ENCODE measurements at places on chromosomes 16 and 17.

GRCh38 chr16:84845496-84846002 lies 25.8 kb downstream of the CRISPLD2 start:
- no peak for DNase-seq

- DNase-seq, result peak; percentile 48
Observed at GRCh38 chr16:68700120-68700519, 37.0 kb upstream of the CDH1 start.

- peak; percentile 11 for DNase-seq
Observed at GRCh38 chr16:30666681-30667080, 8.4 kb downstream of the FBRS start.

DNA sequence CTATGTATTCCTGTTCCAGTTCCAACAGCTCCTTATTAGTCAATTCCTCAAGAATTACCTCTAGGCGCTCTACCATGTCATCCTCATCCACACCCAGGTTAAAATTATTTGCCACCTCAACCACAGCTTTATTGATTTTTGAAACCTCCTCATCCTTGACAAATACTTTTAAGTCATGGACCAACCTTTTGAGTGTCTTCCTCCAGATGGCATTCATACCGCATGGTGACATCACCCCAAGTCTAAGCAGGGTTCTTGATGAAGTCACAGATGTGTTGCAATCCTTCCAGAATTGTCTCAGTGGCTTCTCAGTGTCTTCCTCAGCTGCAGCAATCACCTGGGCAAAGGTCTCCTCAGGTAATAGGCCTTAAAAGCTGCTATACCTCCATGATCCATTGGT lies 40.1 kb downstream of the BCL7C start:
- DNase-seq, result no peak

DNA sequence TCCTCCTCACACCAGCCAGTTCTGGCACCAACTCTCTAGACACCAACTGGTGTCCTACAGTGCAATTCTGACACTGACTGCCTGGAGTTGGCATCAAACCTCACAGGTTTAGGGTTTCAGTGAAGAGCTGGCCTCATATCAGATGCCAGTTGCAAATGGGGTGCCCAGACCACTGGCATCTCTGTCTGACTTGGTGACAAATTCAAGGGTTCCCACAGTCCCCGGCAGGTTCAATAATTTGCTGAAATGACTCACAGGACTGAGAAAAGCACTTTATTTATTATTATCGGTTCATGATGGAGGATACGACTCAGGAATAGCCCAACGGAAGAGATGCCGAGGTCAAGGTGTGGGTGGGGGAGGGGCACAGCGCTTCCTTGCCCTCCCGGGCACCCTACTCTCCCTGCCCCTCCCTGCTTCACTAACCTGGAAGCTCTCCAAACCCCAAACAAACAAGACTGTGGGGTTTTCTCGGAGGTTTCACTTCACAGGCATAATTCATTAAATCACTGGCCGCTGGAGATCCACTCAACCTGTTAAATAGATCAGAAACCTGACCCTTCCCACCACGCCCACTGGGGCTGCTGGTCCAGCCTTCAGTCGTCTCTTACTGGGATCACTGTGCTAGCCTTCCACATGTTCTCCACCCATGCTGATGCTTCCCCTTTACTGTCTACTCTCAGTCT lies 1.7 kb upstream of the NLRP1 start:
- DNase-seq, result peak; percentile 49

- DNase-seq, result peak; percentile 3
Observed at GRCh38 chr16:24309258-24310142, 53.4 kb downstream of the CACNG3 start.

GRCh38 chr17:83150369-83151055 lies 71.1 kb downstream of the METRNL start:
- no peak for DNase-seq

GRCh38 chr16:24820522-24820921 lies 25.2 kb upstream of the SLC5A11 start:
- DNase-seq, result peak; percentile 35

- no peak for DNase-seq
Observed at GRCh38 chr16:58456193-58456592, 43.8 kb upstream of the NDRG4 start.

GRCh38 chr17:41730479-41730878 lies 4.0 kb downstream of the HAP1 start:
- no peak for DNase-seq

GRCh38 chr17:77210946-77211541 lies 70.3 kb downstream of the SEC14L1 start:
- no peak for DNase-seq

- no peak for DNase-seq
Observed at GRCh38 chr16:84464116-84464515, 40.3 kb downstream of the MEAK7 start.

GRCh38 chr17:30297715-30298114 lies 6.0 kb upstream of the BLMH start:
- no peak for DNase-seq

- no peak for DNase-seq
Observed at GRCh38 chr16:23754594-23755483, at the start of gene CHP2. CHP2 (plus strand) TSS chr16:23755026; CDS start chr16:23755050, 24 bp downstream.
